ENCODE measurements at places on chromosomes 3 and 15.

DNA sequence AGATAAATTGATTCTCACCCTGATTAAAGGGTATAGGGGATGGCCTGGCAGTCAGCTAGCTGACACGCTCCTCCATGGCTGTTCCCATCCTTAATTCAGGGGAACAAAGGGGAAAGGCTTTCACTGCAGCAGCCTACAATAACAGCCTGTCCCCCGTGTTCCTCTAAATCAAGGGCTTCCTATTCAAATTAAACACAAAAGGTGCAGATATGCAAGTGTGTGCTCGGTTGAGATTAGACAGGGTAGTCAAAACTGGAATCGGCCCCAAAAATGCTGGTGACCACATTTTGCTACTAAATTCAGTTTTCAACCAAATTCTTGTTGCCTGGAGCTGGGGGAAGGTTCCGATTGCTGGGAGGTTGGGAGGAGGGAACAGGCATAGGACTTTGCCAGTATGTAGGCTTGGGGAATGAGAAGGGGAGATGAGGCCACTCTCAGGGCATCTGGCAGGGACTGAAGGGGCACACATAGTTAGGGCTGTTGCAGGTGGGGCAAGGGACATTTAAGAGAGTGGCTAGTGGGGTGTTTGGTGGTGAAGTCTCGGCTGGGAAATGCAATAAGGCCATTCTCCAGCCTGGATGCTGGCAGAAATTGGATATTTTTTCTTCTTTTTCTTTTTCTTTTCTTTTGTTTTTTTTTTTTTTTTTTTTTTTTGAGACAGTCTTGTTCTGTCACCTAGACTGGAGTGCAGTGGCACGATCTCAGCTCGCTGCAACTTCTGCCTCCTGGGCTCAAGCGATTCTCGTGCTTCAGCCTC lies 32.9 kb upstream of the CTSH start:
- DNase-seq = no peak

DNA sequence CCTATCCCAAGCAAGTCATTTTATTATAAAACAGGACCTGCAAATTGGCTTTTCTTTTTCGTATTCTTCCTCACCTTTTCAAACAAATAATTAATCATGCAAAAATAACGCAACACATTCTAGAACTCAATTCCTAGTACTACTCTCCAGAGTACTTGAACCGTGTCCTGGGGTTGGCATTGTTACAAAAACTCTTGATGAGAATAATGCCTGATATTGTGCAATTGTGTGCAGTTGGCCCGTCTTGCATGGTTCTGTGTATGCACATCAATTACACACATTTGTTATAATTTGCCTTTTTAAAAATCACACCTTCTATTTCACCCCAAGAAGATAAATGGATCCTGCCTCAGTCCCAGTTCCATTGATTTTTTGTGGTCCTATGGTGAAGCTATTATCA lies 205.4 kb downstream of the EPHB1 start:
- DNase-seq = no peak

- no peak for DNase-seq
These were observed 283.8 kb upstream of the ROBO1 start for GRCh38 chr3:80051602-80051962.

DNA sequence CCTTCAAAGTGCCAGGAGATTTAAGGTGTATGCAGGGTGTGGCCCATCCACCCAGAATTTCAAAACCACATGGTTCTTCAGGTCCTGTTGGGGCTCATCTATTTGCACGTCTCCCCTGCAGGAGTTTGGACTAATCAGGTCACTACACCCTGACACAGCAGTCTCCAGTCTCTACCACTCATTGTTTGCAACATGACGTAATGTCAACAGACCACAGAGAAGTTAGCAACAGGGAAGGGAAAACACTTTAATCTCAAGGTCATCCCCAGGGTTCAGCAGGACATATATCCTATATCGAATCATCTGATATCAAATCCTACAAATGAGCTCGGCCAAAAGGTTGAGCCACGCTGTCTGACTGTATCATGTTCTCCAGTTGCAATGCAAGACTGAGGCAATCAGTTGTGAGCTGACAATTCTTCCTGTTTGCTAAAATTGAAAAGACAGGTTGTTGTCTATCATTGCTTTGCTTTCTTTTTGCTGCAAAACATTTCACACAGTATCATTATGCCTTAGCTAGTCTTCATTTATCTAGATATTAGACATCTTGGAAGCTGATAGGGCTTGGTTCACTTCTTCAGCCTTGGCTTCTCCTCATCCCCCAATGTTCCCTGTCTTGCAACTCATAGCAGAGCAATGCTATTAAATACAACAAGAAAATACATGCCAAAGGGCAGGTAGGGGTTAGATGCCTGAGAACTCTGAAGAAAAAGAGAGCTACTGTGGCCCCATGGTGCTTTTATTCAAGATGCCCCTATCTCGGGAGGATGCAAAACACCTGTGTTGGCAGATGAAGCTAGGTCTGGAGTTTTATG lies 13.4 kb upstream of the LEKR1 start:
- DNase-seq = no peak

DNA sequence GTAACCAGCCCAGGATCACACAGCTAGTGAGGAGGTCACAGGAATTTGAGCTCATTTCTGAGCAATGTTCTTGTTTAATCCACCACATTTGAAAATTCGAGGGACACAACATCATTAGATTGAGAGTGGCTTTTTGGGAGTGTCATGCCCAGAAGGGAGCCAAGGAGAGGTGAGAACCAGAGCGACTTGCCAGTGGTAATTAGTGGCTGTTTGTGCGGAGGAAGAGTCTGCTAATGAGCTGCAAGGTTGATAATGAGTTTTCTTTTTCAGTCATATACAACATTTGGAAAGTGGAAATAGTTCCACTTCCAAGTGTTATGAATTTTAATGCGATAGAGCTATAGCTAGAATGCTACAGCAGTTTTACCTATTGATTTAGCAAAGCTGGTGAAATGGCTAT lies 19.7 kb downstream of the GABRA5 start:
- DNase-seq = no peak

DNA sequence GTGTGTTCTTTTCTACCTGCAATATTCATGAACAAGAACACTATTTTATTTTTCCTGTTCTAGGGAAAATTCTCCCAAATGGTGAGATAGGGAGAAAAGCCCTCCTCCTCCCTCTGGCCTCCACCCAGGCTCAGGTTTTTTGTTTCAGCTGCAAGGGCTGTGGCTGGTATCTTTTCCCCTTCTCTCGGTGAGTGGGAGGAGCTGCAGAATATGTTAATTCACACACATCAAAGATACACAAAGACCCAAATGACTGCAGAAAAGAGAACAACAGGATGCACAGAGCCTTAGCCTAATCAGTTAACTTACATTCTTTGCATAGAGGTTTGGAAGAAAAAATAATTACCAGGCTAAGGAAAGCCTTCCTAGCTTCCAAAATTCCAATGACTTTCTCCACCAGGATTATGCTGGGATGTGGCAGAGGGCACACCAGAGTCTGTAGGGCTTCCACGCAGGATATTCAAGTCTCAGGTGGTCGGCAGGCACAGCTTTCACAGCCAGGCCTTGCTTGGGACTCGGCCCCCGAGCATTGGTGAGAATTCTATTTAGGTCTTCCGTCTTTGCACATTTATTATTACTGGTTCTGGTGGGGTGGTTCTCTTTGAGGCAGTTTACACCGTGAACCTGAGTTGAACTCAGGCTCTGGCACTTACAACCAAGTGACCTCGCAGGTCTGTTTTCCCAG lies 64.9 kb downstream of the ABHD5 start:
- DNase-seq = no peak

- DNase-seq = no peak
These were observed 54.3 kb upstream of the THSD4 start for GRCh38 chr15:71060983-71061382.

- DNase-seq = no peak
These were observed 21.0 kb upstream of the IFT57 start for GRCh38 chr3:108243243-108243642.

- no peak for DNase-seq
These were observed 23.3 kb upstream of the MYO5C start for GRCh38 chr15:52318729-52319500.

DNA sequence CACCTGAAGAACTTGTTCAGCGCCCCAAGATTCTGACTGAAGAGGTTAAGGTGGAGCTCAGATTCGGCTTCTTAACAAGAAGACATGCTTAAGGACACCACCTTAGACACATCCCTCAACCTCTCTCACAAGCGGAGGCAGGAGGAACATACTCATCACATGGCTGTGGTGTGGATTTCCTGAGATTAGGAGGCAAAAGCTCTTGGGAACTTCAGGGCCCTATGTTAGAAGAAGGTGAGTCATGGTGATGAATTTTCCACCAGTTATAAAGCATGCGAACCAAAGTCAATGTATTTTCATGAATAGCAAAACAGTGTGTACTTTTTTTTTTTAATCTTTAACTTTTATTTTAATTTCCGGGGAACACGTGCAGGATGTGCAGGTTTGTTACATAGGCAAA lies 212.2 kb upstream of the SUCLG2 start:
- DNase-seq = no peak

- no peak for DNase-seq
These were observed 369.6 kb upstream of the RORA start for GRCh38 chr15:61598655-61599054.

DNA sequence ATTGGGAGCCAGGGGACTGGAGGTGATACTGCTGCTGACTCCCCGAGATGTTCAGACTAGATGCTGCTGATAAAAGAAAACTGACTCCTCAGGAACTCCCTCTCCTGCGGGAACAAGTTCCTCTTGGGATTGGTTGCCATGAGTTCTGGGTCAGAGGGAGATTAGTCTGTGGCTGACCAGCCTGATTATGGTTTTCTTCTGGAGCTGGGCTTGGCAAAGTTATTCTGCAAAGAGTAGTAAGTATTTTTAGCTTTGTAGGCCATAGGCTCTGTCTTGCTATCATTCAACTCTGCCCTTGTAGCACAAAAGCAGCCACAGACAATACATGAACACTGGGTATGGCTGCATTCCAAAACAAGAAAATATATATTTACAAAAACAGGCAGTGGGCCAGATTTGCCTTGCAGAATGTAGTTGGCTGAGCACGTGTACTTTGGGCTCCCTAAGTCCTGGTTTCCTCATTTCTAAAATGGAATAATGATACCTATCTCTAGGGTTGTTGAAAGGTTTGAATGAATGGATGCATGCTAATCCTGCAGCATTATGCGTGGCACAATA lies 796.8 kb downstream of the AGBL1 start:
- no peak for DNase-seq

DNA sequence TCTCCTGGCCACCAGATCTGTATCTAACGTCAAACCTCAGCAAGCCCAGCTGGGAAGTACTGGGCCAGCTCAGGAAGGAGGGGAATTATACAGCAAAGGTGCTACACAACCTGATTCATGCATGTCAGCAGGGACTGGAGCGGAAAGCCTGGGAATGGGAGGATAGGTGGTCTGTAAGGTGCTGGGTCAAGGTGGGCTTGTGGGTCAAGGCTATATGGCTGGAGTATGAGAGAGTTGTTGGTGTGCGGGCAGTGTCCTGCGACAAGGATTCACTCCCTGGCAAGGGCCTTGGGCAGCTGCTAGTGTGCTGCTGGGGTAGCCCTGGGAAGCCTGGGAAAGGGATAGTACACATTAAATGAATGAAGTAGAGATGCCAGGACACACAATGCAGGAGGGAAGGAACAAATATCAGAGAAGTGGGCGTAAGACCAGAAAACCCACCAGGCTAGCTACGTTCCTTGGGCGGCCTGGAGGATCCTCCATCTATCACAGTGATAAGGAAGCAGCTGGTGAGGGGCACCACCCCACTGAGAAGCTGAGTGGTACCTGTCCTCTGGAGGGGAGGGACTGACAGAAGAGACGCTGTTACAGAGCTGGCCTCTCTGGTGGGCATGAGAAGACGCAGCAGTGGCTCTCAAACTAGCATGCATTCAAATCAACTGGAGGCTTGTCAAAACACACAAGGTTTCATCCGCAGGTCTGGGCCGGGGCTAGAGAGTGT lies 8.5 kb upstream of the SYNM start:
- no peak for DNase-seq

DNA sequence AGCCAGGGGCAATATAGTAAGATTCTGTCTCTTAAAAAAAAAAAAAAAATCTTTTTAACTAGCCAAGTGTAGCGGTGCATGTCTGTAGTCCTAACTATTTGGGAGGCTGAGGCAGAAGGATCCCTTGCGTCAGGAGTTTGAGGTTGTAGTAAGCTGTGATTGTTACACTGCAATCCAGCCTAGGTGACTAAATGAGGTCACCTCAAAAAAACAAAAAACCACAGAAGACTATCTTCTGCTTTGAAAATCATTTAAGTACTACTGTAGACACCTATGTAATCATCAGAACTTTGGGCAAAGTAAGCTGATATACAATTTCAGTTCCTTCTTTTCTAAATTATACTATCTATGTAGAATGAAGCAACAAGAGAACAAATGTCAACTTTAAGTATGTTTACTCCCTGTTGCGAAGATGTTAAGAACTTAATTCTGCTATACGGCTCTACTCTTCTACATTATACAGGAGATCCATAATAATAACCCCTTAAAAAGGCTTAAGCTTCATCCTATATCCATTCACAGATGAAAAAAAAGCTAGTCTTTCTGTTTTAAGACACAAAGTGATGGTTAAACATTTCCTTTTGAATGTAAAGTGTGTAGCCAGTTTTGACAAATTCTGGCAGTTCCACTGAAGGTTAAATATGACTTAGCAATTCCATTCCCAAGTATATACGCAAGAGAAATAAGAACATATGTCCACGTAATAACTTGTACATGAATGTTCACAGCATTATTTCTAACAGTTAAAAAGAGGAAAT lies 15.2 kb downstream of the DAZL start:
- DNase-seq = no peak

- DNase-seq = no peak
These were observed 288.9 kb downstream of the EFHB start for GRCh38 chr3:19645093-19645492.

- no peak for DNase-seq
These were observed 19.1 kb downstream of the TP53BP1 start for GRCh38 chr15:43473885-43474284.

GRCh38 chr3:100725935-100726513 lies 16.7 kb downstream of the TFG start:
- no peak for DNase-seq

GRCh38 chr3:135576751-135577150 lies 388.8 kb upstream of the PPP2R3A start:
- no peak for DNase-seq

GRCh38 chr15:68783226-68784058 lies 37.3 kb downstream of the ANP32A start:
- peak; percentile 40 for DNase-seq

GRCh38 chr15:59313641-59314332 lies 58.9 kb downstream of the MYO1E start:
- DNase-seq = no peak

DNA sequence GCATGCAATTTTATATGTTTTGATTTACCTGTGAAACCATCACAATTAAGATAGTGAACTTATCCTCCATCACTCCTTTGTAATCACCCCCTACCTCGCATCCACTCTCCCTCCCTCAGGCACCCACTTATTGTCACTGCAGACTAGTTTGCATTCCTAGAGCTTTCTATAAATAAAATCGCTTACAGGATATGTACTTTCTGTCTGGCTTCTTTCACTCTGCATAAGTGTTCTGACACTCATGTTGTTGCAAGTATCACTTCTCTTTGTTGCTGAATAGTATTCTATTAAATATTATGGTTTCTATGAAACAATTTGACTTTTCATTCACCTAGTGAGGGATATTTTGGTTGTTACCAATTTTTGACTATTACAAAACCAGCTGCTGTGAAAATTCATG lies 139.3 kb downstream of the RSRC1 start:
- DNase-seq = no peak

All from stimulated activated CD8-positive, alpha-beta memory T cell treated with anti-CD3 and anti-CD28 coated beads, Interleukin-4, amount 100 ng/mL, for 1 hour (primary cell).